ENCODE measurements at places on chromosomes 1 and 21.

GRCh38 chr1:171904778-171905450, 63.6 kb downstream of the DNM3 start:
- DNase-seq, result no peak

GRCh38 chr1:93614986-93615581, 66.6 kb downstream of the BCAR3 start:
- DNase-seq, result no peak

- DNase-seq, result no peak
These were observed 22.2 kb downstream of the DYNLT5 start for GRCh38 chr1:66774438-66774837.

GRCh38 chr1:93616996-93617669, 64.5 kb downstream of the BCAR3 start:
- DNase-seq, result peak; percentile 16

GRCh38 chr1:208156741-208157140, 87.4 kb downstream of the PLXNA2 start:
- no peak for DNase-seq

DNA sequence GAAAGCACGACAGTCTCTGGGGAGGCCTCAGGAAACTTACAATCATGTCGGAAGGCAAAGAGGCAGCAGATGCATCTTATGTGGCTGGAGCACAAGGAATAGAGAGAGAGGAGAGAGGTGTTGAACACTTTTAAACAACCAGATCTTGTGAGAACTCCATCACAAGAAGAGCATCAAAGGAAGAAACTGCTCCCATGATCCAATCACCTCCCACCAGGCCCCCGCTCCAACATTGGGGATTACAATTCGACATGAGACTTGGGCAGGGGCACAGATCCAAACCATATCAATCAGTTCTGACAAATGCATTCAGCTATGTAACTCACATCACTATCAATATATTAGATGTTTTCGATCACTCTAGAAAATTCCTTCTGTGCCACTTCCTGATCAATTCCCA, 37.6 kb downstream of the ETS2 start:
- no peak for DNase-seq

- no peak for DNase-seq
These were observed 156.0 kb downstream of the COL24A1 start for GRCh38 chr1:86000601-86001000.

DNA sequence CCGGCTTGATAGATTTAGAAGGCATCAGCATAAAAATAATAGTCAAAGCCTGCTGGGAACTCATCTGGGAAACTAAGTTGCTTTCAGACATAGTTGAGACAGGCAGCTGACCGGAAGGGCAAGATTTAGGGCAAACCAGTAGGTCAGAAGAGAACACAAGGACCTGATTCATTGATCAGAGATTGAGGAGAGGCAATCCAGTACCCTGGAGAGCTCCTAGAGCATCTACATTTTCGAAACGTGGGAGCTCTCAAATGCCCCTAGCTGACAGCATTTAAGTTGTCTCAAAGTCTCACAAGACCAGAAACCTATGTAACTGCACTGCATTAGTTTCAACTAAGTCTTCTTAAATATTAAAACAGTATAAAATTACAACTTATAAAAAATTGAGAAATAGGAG, 22.9 kb upstream of the MTF2 start:
- peak; percentile 28 for DNase-seq

- DNase-seq, result peak; percentile 61
These were observed 4.5 kb downstream of the AIM2 start for GRCh38 chr1:159071970-159072582.

DNA sequence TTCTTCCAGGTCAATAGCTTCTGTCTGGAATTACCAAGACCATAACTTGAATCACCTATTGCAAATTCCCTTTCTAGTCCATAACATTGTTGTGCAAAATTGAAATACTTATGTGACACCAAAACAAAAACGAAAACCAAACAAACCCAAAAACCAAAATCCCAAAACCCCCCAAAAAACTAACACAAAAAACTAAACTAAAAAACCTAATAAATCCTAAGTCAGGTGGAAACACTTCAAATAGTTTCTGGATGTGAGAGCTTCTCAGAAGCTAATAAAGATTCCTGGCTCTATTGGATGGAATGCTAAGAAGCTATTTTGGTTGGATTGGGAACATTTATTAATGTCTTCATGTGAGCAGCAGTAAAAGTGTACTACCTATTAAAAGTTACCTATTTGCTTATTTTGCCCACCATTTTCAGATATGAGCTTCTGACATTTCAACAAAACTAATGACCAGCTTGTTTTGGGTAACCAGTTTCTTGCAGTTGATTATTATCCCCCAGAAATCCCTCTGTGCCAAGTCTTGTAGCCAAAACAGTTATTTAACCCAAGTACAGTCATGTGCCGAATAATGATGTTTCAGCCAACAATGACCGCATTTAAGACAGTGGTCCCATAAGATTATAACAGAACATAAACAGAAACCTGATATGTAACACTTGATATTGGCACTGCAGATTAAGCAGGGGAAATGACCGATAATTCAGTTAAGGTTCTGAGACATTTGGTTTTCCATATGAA, 76.4 kb downstream of the LTN1 start:
- no peak for DNase-seq

DNA sequence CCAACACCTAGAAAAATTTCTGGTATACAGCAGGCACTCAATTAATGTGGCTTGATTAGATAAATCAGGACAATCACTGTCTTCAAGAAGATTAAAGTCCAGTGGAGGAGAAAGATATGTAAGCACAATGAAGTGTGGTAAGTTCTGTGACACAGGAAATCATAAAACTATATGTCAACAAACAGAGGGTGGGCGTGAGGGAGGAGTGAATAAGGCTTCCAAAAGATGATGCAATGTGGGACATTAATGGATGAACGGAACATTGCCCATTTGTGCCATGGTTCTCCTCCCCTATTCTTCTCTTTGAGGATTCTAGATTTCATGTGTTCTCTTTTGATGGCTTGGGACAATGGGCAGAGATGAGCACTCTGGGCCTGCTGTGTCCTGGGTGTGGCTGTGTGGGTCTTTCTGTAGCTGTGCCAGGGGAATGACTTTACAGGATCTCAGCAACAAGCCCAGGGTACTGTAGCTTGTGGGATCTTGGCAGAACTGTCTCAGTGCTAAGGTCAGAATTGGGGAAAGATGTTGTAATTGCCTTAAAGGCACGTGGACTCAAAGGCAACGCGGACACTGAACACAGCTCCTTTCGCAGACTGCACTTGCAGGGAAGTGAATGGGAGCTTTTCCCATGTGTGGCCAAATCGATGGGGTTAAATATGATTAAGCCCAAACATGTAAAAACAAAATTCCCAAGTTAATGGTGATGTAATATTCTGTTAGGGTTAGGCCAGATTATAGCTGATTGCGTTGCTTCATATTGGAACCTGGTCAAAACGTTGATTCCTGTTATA, 366.9 kb downstream of the TGFB2 start:
- no peak for DNase-seq

DNA sequence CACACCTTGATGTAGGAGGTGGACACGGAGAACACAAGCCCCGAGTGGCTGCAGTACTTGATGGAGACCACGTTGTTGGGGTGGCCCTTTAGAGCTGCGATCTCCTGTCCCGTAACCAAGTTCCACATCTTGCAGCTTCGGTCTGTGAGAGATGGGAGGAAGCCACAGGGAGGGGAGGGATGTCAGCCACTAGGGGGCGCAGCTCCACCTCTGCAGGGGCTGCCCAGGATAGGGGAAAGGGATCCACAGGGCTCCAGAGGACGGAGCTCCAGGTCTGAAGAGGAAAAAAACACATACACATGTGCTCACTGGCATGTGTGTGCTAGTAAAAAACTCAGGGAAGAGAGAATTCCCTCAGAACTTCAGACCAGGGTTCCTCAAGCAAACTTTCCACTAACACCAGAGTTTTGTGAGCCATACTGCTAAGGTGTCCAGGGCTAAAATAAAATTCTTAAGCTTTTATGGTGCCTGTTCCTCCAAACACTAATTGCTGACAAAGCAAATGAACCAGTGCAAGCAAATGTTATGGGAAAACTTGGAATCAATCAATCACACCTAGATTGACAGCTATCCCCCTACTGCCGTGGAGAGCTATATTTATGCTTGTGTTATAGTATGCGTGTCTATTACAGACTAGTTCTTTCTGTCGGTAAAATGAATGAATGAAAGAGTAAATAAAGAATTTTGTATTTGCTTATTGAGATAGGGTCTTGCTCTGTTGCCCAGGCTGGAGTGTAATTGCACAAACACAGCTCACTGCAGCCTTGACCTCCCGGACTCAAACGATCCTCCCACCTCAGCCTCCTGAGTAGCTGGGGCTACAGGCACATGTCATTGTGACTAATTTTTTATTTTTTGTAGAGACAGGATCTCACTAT, 43.7 kb downstream of the KIF21B start:
- peak; percentile 79 for DNase-seq

DNA sequence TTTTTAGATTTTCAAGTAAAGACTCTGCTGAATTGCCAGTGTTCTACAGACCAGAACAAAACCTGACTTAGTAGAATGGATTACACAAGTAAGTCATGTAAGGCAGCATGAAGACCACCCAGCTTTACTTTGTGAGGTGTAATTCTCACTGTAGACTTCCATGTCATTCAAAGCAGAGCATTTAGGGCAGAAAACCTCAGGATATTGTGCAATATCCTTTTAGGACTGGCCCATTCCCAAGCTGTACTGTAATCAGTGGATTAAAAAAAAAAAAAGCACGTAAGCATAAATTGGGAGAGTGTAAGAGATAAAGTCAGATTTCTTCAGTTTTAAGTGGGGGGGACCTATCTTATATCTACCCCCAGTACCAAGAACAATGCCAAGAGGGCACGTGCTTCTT, 380.5 kb upstream of the PRMT6 start:
- no peak for DNase-seq

Measured in RPMI8226 (cell line).